ENCODE measurements at places on chromosomes 5 and 9. TPM values are rescaled to one million over a fixed set of nuclear protein-coding genes. Genes with fewer than 3 reads are reported as not detected.

Gene SMIM32
- not detected for total RNA-seq

Gene HMCN2
- total RNA-seq: not detected

DNA sequence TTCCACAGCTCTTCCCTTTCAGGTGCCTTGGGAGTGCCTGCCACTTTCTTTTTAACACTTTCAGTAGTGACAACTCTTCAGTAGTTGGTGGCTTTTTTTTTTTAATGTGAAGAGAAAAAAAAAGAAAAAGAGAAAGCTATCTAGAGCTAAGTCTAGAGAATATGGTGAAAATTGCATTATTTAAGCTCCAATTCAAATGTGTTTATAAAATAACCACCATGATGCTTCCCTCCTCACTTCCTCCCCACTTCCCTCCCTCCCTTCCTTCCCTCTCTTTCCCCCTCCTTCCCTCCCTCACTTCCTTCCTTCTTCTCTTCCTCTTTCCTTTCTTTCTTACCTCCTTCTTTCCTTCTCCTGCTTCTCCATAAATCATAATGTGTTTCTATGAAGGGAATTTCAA lies 456.7 kb upstream of the ACTBL2 start:
- no peak for DNase-seq

Gene RBM18
- 29.9 TPM for total RNA-seq

- DNase-seq: no peak
Measured at GRCh38 chr9:115167175-115167574, 49.2 kb upstream of the TNC start.

GRCh38 chr5:172429201-172429940 lies 25.0 kb downstream of the SH3PXD2B start:
- DNase-seq: no peak

DNA sequence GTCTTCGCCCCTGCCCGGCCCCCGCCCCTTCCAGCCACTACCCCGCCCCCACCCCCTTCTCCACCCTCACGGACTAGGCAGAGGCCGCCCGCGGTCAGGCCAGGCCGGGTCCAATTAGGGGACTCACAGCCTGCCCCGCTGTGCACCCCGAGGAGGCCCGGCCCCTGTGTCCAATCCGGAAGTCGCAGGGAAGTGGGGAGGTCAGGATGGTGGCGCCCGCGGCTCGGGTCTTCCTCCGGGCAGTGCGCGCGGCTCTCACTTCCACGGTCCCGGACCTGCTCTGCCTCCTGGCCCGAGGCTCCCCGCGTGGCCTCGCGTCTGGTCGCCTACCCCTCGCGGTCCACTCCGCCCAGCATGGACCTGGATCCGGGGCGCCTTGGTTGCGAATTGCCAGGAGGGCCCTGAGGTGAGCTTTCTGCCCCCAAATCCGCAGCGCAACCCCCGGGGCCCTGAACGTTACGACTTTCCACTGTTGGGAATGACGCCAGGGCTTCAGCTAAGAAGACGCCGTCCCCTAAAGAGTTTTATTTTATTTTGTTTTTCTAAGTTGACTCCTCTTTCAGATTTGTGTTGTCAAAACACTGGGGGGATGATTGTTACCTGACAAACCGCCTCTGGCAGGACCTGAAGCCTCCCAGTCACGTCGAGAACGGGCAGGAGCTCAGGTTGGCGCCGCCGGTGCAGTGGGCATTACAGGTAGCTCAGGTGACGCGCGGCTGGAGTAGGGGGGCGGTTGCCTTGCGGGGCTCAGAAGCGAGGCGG lies 763 bp upstream of the IRX2 start:
- DNase-seq: no peak

GRCh38 chr9:5510360-5510931 lies at the start of gene PDCD1LG2:
Gene PDCD1LG2 (plus strand): TSS chr9:5510531. CDS start chr9:5522547, 12,016 bp downstream.
- DNase-seq: peak; percentile 41

Gene AJM1
- 5.8 TPM for total RNA-seq

Gene ZNF474
- total RNA-seq: not detected

DNA sequence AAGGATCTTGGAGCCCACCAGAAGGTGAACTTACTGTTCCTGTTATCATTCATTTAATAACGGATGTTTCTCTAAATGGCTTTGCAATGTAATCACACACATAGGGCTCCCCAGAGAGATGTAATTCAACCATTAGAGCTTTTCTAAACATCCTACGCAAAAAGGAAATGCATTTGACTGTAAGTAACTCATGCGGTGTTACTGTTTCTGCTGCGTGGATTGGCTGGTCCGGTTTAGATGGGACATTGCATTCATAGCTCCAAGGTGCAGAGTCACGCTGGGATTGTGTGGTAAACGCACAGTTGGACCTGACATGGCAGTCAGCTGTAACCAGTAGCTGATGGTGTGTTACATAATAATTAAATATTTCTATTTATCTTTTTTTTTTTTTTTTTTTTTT lies 185.5 kb upstream of the OTULINL start:
- DNase-seq: no peak

GRCh38 chr9:37566716-37567115 lies 9.5 kb downstream of the FBXO10 start:
- DNase-seq: no peak

Gene SIT1
- total RNA-seq: 86.6 TPM

DNA sequence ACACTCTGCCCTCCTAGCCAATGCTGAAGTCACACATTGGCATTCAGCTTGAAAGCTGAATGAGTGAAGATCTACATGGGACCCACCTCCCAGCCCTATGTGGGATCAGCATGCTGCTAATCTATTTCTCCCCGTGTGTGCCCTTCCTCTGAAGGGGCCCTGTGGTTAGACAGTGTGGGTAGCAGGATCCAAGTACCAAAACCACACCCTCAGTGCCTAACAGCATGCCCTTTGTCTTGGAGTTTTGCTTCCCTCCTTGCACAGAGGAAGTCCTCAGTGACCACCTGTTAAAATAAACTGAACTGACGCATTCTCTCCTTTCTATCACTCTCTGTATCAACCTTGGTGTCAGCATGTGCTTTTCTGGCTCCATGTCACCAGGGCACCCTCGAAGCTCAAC lies 25.0 kb downstream of the SH3TC2 start:
- no peak for DNase-seq

All from activated T-helper 1 cell treated with anti-CD3 and anti-CD28 coated beads, Interleukin-12 subunit alpha, Interleukin-12 subunit beta, Interleukin-2, Interleukin-4 antibody, amounts not matched to agents 30 ng/mL and 10 ng/mL and 1 ng/mL, durations not matched to agents 14 hours and 24 hours and 36 hours (primary cell).